ENCODE measurements at places on chromosomes 7 and 10. TPM values are rescaled to one million over a fixed set of nuclear protein-coding genes. Genes with fewer than 3 reads are reported as not detected.

The AEBP1 gene
- total RNA-seq: 38.3 TPM

The STEAP1 gene
- 2.4 TPM for total RNA-seq

The PRSS2 gene
- not detected for total RNA-seq

The ERVW-1 gene
- total RNA-seq: not detected

The WEE2 gene
- not detected for total RNA-seq

The AKR1B15 gene
- total RNA-seq: not detected

The CYP2E1 gene
- total RNA-seq: not detected

The TEX47 gene
- total RNA-seq: not detected

The AUTS2 gene
- total RNA-seq: 0.78 TPM

- H3K4me3 ChIP-seq: no peak overlapping the region
- H3K36me3 ChIP-seq: no peaks in the 10 kb centered on the region
- no peak for DNase-seq
- no peaks in the 10 kb centered on the region for H3K4me1 ChIP-seq
- peaks cover 3% of the 10 kb centered on the region for H3K27me3 ChIP-seq
Observed at GRCh38 chr10:76176166-76176550, 744.7 kb downstream of the LRMDA start.

DNA sequence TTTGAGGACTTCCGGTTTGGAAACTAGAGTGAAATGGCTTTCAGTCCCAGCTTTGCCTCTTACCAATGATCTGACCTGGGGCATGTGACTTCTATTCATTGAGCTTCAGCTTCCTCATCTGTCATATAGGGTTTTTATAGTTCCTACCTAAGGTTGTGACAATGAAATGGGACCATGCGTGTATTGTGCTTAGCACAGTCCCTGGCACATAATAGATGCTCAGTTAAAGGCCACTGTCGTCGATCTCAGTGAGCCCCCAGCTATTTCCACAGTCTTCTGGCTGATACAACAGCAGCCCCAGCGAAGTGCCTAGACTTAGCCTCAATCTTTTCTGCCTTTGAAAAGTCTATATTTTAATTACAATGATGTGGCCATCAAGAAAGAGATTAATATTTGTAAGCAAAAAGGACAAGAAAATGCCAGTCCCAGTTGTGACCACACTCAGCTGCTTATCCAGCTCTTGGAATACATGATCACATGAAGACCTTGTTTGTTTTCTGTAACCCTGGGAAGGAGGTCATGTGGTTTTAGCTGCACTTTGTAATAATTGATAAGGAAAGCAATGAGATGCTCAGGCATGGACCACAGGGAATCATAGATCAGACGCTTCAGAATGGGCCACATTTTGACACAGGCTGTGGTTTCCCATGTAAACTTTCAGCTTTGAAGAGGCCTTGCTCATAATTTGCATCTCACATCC lies 44.6 kb downstream of the VWA2 start:
- H3K4me1 ChIP-seq: no peaks in the 10 kb centered on the region
- DNase-seq: no peak
- H3K4me3 ChIP-seq: no peak overlapping the region
- H3K36me3 ChIP-seq: no peaks in the 10 kb centered on the region
- H3K27ac ChIP-seq: no peak overlapping the region

- H3K27ac ChIP-seq: no peak overlapping the region
- H3K4me1 ChIP-seq: no peaks in the 10 kb centered on the region
- H3K27me3 ChIP-seq: no peaks in the 10 kb centered on the region
Observed at GRCh38 chr7:106139265-106140251, 27.4 kb upstream of the SYPL1 start.

DNA sequence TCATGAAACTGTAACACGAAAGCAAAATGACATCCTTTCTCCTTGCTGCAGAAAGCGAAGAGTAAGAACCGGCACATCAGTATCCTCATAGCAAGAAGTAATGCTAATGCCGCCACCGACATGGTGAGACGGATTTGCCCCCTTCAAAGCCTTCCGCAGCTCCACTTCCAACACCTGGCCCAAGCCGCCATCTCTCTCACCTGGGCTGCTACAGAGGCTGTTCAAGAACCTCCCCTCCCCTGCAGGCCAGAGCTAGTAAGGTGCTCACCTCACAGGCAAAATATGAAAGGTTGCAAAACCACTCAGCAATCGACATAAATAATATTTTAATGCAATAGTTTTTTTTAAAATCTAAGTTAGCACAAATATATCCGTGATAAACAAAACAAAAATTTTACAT lies 123.9 kb upstream of the FRMD4A start:
- peaks cover 6% of the 10 kb centered on the region for H3K27me3 ChIP-seq
- H3K4me1 ChIP-seq: no peaks in the 10 kb centered on the region
- H3K36me3 ChIP-seq: peaks cover 1% of the 10 kb centered on the region
- no peak overlapping the region for H3K27ac ChIP-seq
- no peak for DNase-seq
- no peak overlapping the region for H3K4me3 ChIP-seq

GRCh38 chr10:26525586-26525985 lies 87.4 kb downstream of the APBB1IP start:
- DNase-seq: no peak
- H3K4me3 ChIP-seq: no peak overlapping the region
- peak overlapping the region; percentile 84 for H3K27ac ChIP-seq
- peaks cover 33% of the 10 kb centered on the region for H3K4me1 ChIP-seq
- peaks cover 48% of the 10 kb centered on the region for H3K36me3 ChIP-seq
- H3K27me3 ChIP-seq: no peaks in the 10 kb centered on the region

- H3K4me3 ChIP-seq: no peak overlapping the region
- H3K36me3 ChIP-seq: no peaks in the 10 kb centered on the region
- H3K27me3 ChIP-seq: peaks cover 24% of the 10 kb centered on the region
- H3K4me1 ChIP-seq: peaks cover 4% of the 10 kb centered on the region
- DNase-seq: no peak
Observed at GRCh38 chr7:22718200-22718711, 8.7 kb upstream of the IL6 start.

DNA sequence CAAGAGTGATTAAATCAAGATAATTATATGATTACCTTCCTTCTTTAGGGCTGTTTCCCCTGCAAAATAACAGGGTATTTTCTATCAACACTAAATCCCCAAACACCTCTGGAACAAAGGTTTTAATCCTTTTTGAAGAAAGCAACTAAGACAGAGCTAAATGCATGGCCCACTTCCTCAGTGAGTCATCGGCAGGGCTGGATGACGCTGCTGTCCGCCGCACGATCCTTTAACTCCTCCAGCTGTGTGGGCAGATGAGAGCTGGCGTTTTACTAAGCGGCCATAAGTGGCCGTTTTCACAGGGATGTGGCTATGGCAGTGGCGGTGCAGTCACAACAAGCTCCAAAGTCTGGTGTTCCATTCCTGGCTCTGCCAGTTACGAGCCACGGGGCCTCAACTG lies 76.0 kb upstream of the C1QL3 start:
- no peaks in the 10 kb centered on the region for H3K4me1 ChIP-seq
- no peaks in the 10 kb centered on the region for H3K27me3 ChIP-seq
- no peak overlapping the region for H3K27ac ChIP-seq
- H3K4me3 ChIP-seq: no peak overlapping the region
- peaks cover 54% of the 10 kb centered on the region for H3K36me3 ChIP-seq
- no peak for DNase-seq

- no peak overlapping the region for H3K27ac ChIP-seq
- H3K4me1 ChIP-seq: no peaks in the 10 kb centered on the region
- DNase-seq: no peak
- no peak overlapping the region for H3K4me3 ChIP-seq
- no peaks in the 10 kb centered on the region for H3K36me3 ChIP-seq
Observed at GRCh38 chr7:42645906-42646305, 266.0 kb downstream of the C7orf25 start.

DNA sequence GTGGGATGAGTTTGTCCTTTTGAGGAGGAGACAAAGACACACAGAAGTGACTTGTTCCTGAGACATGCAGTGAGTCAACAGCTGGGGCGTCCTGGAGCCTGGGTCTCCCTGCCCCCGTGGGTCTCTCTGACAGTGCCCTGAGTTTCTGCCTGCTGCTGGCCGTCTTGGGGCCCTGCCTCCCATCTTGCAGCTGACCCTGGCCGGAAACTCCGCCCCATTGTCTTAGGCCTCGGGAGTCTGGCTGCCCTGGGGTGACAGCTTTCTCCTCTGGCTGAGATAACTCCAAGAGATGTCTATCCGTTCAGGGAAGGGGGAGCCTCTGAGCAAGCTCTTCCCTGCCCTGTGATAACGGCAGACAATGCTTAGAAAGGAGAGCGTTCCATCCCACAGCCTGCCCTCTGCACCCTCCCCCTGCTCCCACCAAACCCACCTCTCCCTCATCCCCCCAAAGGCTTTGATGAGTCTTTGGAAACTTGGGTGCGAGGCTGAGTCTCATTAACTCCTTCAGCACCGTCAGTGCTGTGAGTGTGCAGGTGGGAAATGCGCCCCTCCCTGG lies 69.5 kb upstream of the PODXL start:
- H3K4me3 ChIP-seq: no peak overlapping the region
- H3K27me3 ChIP-seq: peaks cover 11% of the 10 kb centered on the region
- DNase-seq: no peak
- no peaks in the 10 kb centered on the region for H3K4me1 ChIP-seq

GRCh38 chr7:87709258-87709657 lies 81.1 kb downstream of the RUNDC3B start:
- H3K27me3 ChIP-seq: peaks cover 13% of the 10 kb centered on the region
- H3K36me3 ChIP-seq: peaks cover 4% of the 10 kb centered on the region
- no peak overlapping the region for H3K4me3 ChIP-seq
- H3K27ac ChIP-seq: no peak overlapping the region
- no peaks in the 10 kb centered on the region for H3K4me1 ChIP-seq
- DNase-seq: no peak

GRCh38 chr7:117803476-117803875 lies 69.8 kb downstream of the CTTNBP2 start:
- H3K27me3 ChIP-seq: no peaks in the 10 kb centered on the region
- H3K4me3 ChIP-seq: no peak overlapping the region
- DNase-seq: no peak
- H3K36me3 ChIP-seq: no peaks in the 10 kb centered on the region

- peaks cover 21% of the 10 kb centered on the region for H3K27me3 ChIP-seq
- H3K36me3 ChIP-seq: no peaks in the 10 kb centered on the region
- no peak for DNase-seq
Observed at GRCh38 chr7:43546231-43546630, 36.7 kb upstream of the STK17A start.

Measured in activated naive CD8-positive, alpha-beta T cell treated with anti-CD3 and anti-CD28 coated beads for 36 hours (primary cell).